ENCODE measurements at places on chromosomes 11 and 22.

DNA sequence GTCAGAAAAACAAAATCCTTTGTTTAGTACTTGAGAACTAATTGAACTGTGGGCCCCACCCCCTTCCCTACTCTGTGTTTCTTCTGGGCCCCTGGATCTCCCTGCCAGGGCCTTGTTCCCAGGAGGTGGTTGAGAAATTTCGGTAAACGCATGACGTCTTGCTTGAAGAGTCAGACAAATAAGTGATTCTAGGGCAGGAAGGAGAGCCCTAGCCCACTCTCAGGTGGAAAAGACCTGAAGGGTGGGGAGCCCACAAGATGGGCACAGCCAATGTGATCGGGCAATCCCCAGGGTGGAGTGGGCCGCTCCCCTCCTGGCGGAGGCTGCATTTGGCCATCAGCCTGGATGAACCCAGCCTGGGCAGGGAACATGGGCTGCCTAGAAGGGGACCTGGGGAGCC lies 16.8 kb upstream of the P2RY2 start:
- DNase-seq = no peak

DNA sequence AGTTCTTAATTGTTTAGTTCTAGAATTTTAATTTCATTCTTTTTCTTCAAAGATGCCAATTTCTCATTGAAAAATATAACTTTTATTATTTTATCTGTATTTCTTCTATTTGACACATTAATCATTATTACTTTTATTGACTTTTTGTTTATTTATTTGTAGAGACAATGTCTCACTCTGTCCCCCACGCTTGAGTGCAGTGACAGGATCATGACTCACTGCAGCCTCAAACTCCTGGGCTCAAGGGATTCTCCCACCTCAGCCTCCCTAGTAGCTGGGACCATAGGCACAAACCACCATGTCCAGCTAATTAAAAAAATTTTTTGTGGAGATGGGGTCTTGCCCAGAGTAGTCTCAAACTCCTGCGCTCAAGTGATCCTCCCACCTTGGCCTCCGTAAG lies 30.3 kb upstream of the FBLN1 start:
- DNase-seq = no peak

- no peak for DNase-seq
These were observed 17.1 kb upstream of the BRSK2 start for GRCh38 chr11:1372660-1373059.

- no peak for DNase-seq
These were observed 17.8 kb upstream of the CCDC34 start for GRCh38 chr11:27380771-27381170.

DNA sequence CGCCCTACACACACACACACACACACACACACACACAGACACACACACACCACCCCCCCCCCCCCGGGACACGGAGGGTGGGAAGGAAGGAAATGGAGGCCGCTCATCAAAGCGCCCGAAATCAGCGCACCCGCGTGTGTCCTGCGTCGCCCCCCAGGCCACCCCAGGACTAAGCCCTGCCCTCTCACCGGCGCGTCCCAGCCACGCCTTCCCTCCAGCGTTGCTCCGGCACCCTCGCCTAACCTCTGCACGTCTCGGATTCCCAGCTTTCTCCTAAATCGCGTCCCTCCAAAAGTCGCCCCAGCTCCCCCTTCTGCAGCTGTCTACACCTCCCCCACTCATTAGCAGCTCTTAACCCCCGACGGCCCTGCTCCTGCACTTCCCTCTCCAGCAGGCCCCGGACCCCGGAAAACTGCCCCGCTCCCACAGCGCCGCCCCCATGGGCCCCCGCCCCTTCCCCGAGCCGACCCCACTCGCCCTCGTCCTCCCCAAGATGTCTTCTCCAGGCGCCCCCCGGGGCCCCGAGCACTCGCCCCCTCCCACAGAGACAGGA lies 557 bp downstream of the PACSIN2 start:
- peak; percentile 6 for DNase-seq

- peak; percentile 35 for DNase-seq
These were observed 7.0 kb downstream of the SEPTIN3 start for GRCh38 chr22:41976070-41976901.

DNA sequence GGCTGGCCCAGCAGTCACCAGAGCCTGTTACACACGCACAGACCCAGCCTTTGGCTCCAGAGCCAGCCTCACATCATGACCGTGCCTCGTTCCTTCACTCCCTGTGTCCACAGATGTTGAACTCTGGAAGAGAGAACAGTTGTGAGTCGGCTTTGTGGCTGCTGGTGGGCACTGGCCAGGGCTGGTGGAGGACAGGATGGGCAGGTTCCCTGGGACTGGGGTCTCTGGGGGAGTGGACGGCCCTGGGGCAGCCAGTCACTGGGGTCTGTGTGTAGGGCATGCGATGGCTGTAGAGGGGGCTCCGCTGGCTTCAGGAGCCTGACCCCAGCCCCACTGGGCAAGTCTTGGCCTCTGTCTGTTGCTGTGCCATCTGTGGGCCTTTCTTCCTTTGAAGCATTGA lies 1070.1 kb downstream of the BRD1 start:
- DNase-seq = no peak

DNA sequence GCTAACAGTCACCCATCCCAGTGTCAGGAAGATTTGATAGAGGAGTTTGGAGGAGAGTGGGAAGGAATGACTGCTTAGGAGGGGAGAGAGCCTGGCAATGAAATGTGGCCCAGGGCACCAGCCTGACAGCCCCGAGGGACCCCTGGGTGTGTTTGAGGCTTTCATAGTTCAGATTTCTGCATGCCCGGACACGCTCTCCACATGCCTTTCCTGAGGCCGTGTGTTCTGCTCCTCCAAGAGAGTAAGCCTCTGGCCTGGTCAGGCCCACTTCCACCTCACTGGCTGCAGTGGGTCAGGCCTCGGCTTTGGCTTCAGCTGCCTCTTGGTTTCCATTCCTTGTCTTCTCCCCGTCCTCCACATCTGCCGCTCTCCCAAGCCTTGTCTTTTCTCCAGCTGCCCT lies 78.4 kb downstream of the C22orf31 start:
- no peak for DNase-seq

DNA sequence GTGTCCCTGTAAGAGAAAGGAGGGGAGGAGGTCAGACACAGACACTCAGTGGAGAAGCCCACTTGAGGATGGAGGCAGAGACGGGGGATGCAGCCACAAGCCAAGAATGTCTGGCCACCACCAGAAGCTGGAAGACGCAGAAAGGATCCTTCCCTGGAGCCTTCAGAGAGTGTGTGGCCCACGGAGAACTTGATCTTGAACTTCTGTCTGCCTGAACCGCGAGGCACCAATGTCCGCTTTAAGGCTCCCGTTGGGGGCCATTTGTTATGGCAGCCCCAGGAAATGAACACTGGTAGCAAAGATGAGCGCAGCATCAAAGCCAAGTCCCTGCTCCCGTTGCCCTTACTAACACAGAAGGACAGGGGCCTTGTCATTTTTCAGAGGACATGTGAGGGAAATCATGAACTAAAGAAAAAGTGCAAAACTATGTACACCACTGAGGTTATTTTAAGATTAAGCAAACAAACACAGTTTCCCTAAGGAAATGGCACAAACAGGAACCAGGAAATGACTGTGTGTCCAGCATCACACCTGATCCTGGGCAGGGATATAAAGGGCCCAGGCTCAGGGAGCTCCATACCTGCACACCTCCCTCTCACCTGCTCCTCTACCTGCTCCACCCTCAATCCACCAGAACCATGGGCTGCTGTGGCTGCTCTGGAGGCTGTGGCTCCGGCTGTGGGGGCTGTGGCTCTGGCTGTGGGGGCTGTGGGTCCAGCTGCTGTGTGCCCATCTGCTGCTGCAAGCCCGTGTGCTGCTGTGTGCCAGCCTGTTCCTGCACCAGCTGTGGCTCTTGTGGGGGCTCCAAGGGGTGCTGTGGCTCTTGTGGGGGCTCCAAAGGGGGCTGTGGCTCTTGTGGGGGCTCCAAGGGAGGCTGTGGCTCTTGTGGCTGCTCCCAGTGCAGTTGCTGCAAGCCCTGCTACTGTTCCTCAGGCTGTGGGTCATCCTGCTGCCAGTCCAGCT lies at the start of gene KRTAP5-6:
TSS of gene KRTAP5-6 (plus strand) at position 588 of the 963 bp plus-strand sequence. CDS start at position 639, 51 bp downstream.
- DNase-seq = no peak

DNA sequence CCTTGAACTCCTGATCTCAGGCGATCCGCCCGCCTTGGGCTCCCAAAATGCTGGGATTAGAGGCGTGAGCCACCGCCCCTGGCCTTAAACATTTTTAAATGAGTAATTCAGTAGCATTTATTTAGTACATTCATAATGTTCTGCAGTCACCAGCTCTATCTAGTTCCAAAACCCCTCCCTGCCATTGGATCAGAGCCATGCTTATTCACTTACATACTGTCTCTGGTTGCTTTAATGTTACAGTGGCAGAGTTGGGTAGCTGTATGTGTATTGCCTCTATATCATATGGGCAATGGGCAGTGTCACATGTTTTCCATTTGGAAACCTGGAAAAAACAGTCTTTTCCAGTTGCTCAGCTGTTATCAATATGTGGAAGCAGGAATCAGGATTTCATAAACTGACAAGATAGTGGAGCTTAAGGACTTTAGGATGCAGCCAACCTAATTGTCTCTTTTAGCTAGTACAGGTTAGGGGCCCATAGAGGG lies 10.5 kb downstream of the COA4 start:
- no peak for DNase-seq

GRCh38 chr22:26364066-26365015 lies 64.7 kb upstream of the ASPHD2 start:
- DNase-seq = peak; percentile 70

DNA sequence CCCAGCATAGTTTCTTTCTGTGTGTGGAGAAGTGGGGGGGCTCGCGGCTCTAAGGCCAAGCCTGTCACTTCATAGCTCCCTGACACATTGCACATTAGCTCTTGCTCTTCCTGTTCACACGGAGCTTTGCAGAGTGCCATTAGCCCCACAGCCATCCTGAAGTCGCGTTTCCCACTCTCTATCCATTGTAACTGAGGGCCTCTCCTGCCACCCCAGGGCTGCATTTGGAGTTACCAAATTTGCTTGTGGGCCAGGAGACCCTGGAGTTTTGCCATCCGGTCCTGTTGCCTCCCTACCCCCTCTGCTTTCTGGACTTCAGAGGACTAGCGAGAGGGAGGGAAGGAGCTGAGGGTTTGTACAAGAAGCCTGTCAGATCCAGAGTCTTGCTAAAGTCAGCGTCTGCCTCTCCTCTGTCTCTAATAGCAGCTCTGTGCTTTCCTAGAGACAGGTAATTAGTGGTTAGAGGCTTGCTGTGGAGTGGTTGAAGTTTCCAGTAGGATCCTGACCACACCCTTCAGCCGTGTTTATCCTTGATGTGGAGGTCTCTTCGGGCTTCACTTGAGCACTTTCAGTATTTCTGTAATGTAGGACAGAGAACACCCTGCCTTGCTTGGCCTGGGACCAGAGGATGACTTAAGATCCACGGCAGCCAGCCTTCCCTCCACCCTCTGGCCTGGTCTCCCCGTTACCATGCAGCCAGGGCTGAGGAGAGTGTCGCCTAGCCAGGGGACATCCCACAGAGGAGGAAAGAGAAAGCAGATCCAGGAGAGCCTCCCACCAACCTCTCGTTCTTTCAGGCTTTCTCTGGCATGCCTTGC lies 14.1 kb downstream of the DCPS start:
- no peak for DNase-seq

- no peak for DNase-seq
These were observed 83.9 kb downstream of the ETS1 start for GRCh38 chr11:128503245-128503991.

GRCh38 chr11:102223859-102224258 lies 93.4 kb upstream of the BIRC3 start:
- no peak for DNase-seq

DNA sequence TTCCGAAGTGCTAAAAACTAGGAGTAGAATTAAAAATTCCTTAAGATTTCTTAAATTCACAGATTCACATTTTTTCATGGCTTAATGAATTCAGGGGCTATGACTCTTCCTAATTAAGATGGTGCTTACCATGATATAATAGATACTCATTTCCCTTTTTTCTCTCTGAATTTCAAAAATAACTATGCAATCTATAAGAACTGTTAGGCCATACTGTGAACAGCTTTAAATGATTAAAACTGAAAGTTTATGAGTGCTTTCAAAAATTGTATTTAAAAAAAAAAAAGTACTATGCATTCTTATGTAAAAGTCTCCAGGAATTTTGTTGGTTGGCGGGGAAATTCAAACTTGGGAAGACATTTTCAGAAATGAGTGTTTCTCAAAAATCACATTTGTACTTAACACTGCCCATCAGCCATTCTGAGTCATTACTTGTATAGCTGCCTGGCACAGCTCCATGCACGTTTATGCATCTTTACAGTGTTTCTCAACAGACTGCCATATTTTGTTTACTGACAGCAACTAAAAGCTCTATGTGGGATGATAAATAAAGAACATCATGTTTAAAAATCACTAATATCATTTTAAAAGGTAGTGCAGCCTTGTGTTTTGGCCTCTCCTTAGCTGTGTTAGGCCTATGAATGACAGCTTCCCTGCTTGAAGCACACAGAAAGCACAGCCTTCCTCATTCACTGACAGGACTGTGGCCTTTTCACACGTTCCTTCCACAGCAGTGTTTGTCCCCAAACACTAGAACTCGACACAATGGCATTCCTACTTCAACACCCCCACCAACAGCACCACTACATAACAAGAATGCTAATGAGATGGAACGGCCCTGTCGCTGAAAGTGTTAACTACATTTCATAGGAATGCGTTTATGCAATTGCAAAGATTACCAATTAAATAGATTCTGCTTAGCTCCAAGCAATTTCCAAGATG lies 131.4 kb downstream of the DCDC1 start:
- DNase-seq = no peak

DNA sequence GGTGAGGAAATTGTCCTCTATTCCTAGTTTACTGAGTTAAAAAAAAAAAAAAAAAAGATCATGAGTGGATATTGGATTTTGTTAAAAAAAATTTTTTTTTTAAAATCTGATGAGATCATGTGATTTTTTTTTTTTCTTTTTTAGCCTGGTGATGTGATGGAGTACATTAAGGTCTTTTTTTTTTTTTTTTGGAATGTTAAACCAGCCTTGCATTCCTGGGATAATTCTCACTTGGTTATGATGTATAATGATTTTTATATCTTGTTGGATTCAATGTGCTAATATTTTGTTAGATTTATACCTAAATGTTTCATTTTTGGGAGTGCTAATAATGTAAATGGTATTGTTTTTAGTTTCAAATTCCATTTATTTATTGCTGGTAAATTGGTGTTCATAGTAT lies 43.3 kb downstream of the DDX10 start:
- no peak for DNase-seq

- no peak for DNase-seq
These were observed 140.3 kb downstream of the CRYBB2 start for GRCh38 chr22:25359601-25360261.

DNA sequence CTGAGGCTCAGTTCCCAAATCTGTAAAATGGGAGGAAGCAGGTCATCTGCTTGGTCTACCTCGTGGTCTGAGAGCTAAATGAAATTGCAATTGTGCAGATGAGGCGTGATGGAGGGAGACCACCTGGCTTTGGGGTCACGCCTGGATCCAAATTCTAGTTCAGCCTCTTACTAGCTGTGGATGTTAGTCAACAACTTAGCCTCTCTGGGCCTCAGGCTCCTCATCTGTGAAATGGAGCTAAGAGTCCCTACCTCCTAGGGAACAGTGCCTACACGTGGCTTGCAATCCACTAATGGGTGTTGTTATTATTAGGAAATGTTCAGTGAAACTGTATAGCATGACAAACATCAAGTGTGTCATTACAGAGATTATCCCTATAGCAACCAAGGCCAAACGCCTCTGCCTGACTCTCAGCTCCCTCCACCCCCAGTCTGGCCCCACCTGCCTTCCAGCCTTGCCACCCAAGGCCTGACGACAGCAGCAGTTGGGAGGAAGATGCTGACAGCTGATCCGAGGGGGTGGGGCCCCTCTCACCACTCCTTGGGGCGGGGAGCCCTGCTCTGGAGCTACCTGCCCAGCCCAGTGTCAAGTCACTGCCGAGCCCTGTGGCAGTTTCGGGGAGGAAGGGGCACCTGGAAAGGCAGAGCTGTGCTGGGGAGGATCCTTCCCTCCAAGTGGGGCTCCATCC lies 1.7 kb upstream of the RHOD start:
- peak; percentile 77 for DNase-seq

GRCh38 chr11:64206457-64207255 lies at the start of gene FERMT3:
TSS of gene FERMT3 (plus strand) at chr11:64206721. CDS start at chr11:64207365, 644 bp downstream.
- DNase-seq = no peak

Measured in NCI-H1105 treated with DMSO at 0.1 percent for 48 hours (cell line).